ENCODE measurements at places on chromosomes 1 and 21. TPM values are rescaled to one million over a fixed set of nuclear protein-coding genes. Genes with fewer than 3 reads are reported as not detected.

Gene KCNE2
- not detected for total RNA-seq

DNA sequence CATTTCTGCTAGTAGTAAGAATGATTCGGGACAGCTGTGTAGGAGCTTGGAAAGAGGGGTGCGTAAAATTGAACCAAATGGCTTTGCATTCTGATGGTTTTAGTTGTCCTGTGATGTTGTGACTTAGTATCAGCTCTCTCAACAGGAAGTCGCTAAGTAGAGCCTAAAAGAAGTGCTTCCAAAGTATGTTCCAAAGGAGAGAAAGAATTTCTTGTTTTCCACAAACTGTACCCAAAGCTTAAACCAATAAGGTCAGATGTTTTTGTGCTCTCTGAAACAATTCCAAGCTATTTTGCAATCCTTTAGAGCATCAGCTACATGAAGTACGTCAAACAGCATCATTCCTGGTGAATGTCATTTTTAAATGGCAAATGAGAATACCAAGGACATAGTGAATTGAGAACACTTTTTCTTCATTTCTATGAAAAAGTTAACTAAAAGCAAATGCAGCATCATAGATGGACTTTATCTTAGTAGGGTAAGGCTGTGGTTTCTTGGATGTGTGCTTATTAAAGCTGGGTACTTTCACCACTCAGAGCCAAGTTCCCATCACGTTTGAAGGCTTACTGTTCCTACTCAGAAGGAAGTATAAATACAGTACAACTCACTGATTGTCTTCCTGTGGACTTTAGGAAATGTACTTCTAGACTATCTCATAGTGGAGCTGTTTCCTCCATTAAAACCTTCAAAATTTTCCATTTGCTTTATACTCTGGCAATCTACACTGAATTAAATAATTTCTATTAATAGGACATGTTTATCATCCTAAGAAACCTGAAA lies 148.6 kb downstream of the C1orf21 start:
- no peaks in the 10 kb centered on the region for H3K36me3 ChIP-seq
- no peaks in the 10 kb centered on the region for H3K4me1 ChIP-seq
- H3K27ac ChIP-seq = no peak overlapping the region

DNA sequence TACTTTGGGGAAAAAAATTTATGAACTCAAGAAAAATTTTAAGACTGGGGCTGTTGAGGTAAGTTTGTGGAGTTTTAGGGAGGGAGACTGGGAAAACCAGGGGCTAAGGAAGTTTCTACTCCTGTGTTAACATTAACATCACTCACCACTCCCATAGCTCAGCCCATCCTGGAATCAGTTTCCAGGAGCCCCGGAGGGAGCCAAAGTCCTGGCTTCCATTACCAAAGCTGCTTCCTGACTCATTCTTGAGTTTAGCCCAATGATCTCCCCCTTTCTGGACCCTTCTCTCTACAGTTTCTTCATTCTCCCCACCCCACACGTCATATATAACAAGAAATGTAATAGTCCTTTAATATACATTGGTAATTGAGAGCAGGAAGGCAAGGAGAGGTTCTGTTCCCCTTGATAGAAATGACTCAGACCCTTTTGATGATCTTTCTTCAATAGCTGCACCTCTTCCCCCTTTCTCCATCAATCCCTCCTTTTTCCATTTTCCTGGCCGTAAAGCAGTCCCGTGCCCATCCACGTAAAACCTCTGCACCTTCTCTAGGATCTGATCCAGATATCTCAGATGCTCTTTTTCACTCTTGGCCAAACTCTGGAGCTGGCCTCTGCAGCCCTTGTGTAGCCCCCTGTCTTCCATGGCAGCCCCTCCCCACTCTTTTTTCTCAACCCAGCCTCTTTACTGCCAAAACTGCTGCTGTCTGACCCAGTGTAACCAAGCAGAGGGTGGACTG lies 4.6 kb upstream of the PIAS3 start:
- no peaks in the 10 kb centered on the region for H3K36me3 ChIP-seq
- no peak overlapping the region for H3K4me3 ChIP-seq
- H3K4me1 ChIP-seq = peaks cover 19% of the 10 kb centered on the region

GRCh38 chr1:36377791-36378492 lies 7.8 kb downstream of the STK40 start:
- H3K4me1 ChIP-seq = peaks cover 40% of the 10 kb centered on the region
- no peaks in the 10 kb centered on the region for H3K27me3 ChIP-seq
- peaks cover 51% of the 10 kb centered on the region for H3K36me3 ChIP-seq
- H3K27ac ChIP-seq = peak overlapping the region; percentile 9
- DNase-seq = no peak
- no peak overlapping the region for H3K4me3 ChIP-seq

Measured in K562 (cell line).